Spleen (tissue), 13 donors: ENCODE measurements at places on chromosomes 1 and 21. TPM values are rescaled to one million over a fixed set of nuclear protein-coding genes. Genes with fewer than 3 reads are reported as not detected.
A peak's percentile ranks its signal among the peaks of the same experiment; 100 is the strongest.

Gene NID1
- total RNA-seq: 101 TPM

Gene TMCC2
- 18.6 TPM for total RNA-seq

Gene KIF21B
- 28.4 TPM for total RNA-seq

Gene NUP210L
- 0.09 TPM for total RNA-seq

Gene KCNJ15
- 16.7 TPM for total RNA-seq

Gene PYHIN1
- 29.5 TPM for total RNA-seq

DNA sequence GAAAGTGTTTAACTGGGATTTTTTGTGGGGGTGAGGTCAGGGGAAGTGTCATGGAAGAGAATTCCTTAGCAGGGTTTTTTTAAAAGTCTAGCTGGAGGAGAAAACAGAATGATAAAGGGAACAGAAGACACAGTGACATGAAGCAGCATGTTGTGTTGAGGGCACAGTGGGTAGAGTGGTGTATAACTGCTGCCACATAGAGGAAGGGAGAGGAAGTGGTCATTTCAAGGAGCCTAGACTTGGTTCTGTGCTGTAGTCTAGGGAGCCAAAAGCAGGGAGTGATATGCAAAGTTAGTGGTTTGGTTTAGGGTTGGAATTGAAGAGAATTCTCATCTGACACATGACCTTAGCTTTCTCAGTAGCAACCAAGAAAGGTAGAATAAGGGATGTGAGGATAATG is 10.2 kb downstream of the EEIG2 start:
- H3K4me1 ChIP-seq: peaks cover 26% of the 10 kb centered on the region
- no peak overlapping the region for H3K27ac ChIP-seq
- DNase-seq: no peak

DNA sequence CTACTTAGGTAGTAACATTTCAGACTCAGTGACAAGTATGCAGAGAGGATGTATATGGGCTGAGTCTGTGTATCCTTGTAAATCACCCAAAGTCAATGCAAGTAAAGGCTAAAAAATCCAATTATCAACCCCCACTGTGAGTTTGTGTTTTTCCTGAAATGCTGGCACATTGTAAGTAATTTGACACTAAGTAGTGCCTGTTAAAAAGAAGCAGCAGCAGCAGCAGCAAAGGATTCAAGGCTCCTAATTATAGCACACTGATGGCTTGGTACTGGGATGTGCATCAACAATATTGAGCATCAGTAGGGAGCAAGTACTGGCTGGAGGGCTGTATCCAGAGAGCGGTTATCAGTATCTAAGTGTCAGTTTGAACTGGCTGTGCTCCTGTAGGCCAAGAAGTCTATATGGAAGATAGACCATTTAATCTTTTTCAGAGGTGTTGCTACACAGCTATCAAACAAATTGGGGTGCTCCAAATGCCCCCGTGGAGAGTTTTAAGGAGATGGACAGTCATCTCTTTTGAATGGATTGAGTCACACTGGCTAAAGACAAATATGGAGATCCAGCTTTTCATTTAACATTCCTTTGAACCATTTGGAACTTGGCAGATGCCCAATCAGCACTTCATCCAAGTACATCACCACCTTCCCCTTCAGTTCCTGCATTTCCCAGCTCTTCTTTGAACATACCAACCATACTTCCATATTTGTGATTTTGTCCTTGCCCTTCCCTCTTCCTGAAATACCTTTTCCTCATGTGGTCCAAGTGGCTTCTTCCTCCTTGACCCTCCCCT is 241.2 kb upstream of the ST6GALNAC5 start:
- no peaks in the 10 kb centered on the region for H3K27me3 ChIP-seq
- H3K27ac ChIP-seq: no peak overlapping the region
- no peak for DNase-seq
- H3K4me1 ChIP-seq: no peaks in the 10 kb centered on the region
- H3K4me3 ChIP-seq: no peak overlapping the region

DNA sequence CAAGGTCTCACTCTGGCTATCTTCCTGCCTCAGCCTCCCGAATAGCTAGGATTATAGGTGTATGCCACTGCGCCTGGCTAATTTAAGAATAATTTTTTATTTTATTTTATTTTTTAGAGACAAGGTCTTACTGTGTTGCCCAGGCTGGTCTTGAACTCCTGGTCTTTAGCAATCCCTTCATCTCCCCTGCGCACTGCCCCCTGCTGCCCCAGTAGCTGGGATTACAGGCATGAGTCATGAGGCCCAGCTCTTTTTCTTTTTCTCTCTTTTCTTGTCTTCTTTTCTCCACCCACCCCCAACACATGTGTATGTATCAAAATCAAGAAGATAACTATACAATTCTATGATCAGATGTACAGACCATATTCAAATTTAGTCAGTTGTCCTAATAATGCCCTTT is 87.2 kb downstream of the PEX14 start:
- no peaks in the 10 kb centered on the region for H3K4me1 ChIP-seq
- no peak overlapping the region for H3K27ac ChIP-seq
- DNase-seq: no peak
- no peak overlapping the region for H3K4me3 ChIP-seq
- H3K27me3 ChIP-seq: no peaks in the 10 kb centered on the region

- H3K36me3 ChIP-seq: no peaks in the 10 kb centered on the region
- DNase-seq: no peak
- H3K27ac ChIP-seq: no peak overlapping the region
- no peaks in the 10 kb centered on the region for H3K27me3 ChIP-seq
These were observed 75.7 kb downstream of the BCAR3 start for GRCh38 chr1:93605812-93606512.

GRCh38 chr1:170533298-170533697 is 1.3 kb downstream of the GORAB start:
- peaks cover 25% of the 10 kb centered on the region for H3K4me1 ChIP-seq
- no peaks in the 10 kb centered on the region for H3K27me3 ChIP-seq
- no peak overlapping the region for H3K27ac ChIP-seq

GRCh38 chr21:41576013-41576615 is 68.2 kb upstream of the TMPRSS2 start:
- H3K36me3 ChIP-seq: no peaks in the 10 kb centered on the region
- no peak for DNase-seq
- no peaks in the 10 kb centered on the region for H3K4me1 ChIP-seq
- H3K4me3 ChIP-seq: no peak overlapping the region
- no peak overlapping the region for H3K27ac ChIP-seq

GRCh38 chr1:183100361-183100974 is 77.2 kb downstream of the LAMC1 start:
- H3K36me3 ChIP-seq: peaks cover 16% of the 10 kb centered on the region
- H3K27ac ChIP-seq: no peak overlapping the region
- H3K27me3 ChIP-seq: no peaks in the 10 kb centered on the region
- H3K4me1 ChIP-seq: peaks cover 13% of the 10 kb centered on the region

GRCh38 chr1:168252204-168252733 is 26.5 kb downstream of the SFT2D2 start:
- H3K27ac ChIP-seq: no peak overlapping the region
- no peak overlapping the region for H3K4me3 ChIP-seq
- no peak for DNase-seq
- H3K4me1 ChIP-seq: peaks cover 5% of the 10 kb centered on the region

DNA sequence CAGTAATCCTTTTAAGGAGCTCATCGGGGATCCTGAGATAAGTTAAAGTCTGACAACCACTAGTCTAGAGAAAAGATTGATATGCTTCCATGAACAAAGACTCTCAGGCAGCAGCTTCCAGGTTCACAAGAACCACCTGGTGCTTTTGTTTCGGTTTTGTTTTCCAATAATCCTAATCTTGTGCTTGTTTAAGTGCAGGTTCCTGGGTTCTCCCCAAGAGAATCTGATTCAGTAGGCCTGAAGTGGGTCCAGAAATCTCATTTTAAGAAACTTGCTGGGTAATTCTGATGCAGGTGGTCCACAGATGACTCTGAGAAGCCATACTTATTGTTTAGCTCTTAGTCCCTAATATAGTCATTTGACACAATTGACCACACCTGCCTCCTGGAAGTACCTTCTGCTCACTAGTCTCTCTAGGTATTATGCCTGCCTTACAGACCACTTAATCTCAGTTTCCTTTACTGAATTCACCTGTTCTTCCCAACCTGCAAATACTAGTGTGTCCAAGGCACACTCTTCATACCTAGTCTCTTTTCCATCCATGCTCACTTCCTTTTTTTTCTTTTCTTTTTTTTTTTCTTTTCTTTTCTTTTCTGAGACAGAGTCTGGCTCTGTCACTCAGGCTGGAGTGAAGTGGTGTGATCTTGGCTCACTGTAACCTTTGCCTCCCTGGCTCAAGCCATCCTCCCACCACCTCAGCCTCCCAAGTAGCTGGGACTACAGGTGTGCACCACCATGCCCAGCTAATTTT is 20.5 kb upstream of the FRRS1 start:
- H3K4me1 ChIP-seq: peaks cover 33% of the 10 kb centered on the region
- no peak overlapping the region for H3K27ac ChIP-seq
- H3K4me3 ChIP-seq: no peak overlapping the region
- H3K36me3 ChIP-seq: no peaks in the 10 kb centered on the region
- H3K27me3 ChIP-seq: no peaks in the 10 kb centered on the region

- H3K4me3 ChIP-seq: no peak overlapping the region
- H3K4me1 ChIP-seq: no peaks in the 10 kb centered on the region
- no peak for DNase-seq
- no peaks in the 10 kb centered on the region for H3K27me3 ChIP-seq
- H3K36me3 ChIP-seq: no peaks in the 10 kb centered on the region
- no peak overlapping the region for H3K27ac ChIP-seq
These were observed 120.2 kb downstream of the CAPN8 start for GRCh38 chr1:223545343-223545742.

DNA sequence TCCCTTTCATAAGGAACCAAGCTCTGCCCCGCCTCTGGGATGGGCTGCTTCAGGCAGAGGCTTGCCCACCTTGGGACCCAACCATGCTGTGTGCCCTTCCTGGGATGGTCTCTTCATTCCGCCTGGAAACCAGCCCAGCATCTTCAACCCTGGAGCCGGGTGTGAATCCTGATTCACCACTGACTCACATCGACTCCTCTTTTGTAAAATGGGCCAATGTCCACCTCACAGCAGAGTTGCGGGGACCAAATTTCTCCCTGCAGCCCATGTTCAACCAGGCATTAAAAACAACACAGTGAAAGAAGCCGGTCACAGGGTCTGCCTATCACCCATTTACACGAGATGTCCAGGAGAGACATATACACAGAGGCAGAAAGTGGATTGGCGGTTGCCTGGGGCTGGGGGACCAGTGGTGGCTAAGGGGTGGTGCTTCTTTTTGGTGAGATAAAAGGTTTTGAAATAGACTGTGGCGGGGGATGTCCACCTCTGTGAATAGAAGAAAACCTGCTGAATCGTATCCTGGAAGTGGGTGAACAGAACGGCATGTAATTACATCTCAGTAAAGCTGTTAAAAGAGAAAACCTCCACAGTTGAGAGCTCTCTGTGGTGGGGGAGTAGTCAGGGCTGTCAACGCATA is 6.9 kb upstream of the GPR153 start:
- no peaks in the 10 kb centered on the region for H3K27me3 ChIP-seq
- no peak for DNase-seq
- H3K36me3 ChIP-seq: no peaks in the 10 kb centered on the region
- no peak overlapping the region for H3K4me3 ChIP-seq

- peak; percentile 73 for DNase-seq
- no peak overlapping the region for H3K27ac ChIP-seq
- H3K27me3 ChIP-seq: no peaks in the 10 kb centered on the region
- H3K36me3 ChIP-seq: no peaks in the 10 kb centered on the region
- H3K4me1 ChIP-seq: peaks cover 13% of the 10 kb centered on the region
These were observed 10.1 kb upstream of the C1orf174 start for GRCh38 chr1:3910049-3910731.

DNA sequence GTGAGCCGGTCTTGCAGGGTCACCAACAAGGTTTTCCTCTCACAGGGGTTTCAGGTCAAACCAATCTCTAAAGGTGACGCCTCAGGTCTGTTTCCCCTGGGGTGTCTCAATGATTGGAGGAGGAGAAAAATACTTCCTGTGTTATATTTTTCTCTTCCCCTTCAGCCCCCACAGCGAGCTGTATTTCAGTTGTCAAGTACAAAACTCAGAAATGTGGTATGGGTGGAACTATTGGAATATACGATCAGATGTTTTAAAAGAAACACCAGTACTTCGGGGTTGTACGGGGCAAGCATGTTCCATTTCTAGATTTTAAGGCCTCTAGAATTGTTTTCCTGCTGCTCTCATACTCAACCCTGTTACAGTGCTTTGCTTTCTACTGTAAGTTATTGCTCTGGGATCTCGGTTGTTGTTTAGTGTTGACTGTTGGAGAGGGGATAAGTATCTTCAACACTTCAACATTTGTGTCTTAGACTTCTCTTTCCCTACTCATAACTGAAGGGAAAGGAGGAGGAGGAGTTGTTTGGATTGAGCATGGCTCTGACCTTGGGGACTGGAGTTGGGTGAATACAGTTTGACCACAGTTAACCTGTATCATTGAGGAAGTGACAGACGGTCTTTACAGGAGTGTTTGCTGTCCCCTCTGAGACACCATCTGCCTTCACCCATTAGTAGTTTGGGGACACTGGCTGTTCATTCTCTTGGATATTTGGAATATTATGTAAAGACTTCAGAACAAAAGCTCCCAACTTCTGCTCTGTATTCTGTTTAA is 2.0 kb downstream of the MAPKAPK2 start:
- peaks cover 81% of the 10 kb centered on the region for H3K4me1 ChIP-seq
- H3K36me3 ChIP-seq: peaks cover 4% of the 10 kb centered on the region
- DNase-seq: no peak
- peak overlapping the region; percentile 69 for H3K4me3 ChIP-seq
- H3K27ac ChIP-seq: peak overlapping the region; percentile 99

- DNase-seq: no peak
- H3K27me3 ChIP-seq: no peaks in the 10 kb centered on the region
- no peaks in the 10 kb centered on the region for H3K36me3 ChIP-seq
- no peak overlapping the region for H3K27ac ChIP-seq
These were observed 84.3 kb downstream of the LTN1 start for GRCh38 chr21:28908351-28908750.

DNA sequence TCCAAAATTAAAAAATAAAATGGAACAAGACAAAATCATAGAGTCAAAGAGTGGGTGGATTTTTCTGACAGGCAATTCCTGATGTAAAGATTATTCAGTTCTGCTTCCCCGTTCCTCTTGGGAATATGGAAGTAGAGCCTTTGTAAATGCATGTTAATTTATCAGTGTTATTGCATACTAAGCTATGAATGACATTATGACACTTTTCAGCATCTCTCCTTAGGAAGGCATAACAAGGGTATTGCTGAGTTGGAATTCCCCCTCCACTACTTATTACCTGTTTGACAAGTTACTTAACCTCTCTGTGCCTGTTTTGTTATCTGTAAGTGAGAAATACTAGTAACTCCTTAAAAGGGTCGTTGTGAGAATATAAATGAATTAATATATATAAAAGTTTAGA is 640.4 kb downstream of the LMO4 start:
- no peak for DNase-seq
- H3K27ac ChIP-seq: no peak overlapping the region
- H3K4me1 ChIP-seq: no peaks in the 10 kb centered on the region
- H3K4me3 ChIP-seq: no peak overlapping the region
- no peaks in the 10 kb centered on the region for H3K36me3 ChIP-seq

DNA sequence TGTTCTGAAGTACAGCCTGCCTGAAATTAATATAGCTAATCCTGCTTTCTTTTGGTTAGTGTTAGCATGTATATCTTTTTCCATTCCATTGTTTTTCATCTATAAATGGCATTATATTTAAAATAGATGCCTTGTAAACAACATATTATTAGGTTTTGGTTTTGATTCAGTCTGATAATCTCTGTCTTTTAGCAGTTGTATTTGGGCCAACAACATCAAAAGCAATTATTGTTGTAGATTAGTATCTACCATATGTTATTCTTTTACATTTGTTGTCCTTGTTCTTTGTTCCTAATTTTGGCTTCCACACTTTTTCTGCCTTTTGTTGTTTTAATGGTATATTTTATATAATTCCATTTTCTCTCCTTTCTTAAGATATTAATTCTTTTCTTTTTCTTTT is 678.2 kb upstream of the PRMT6 start:
- no peak overlapping the region for H3K4me3 ChIP-seq
- DNase-seq: no peak
- H3K27ac ChIP-seq: no peak overlapping the region
- no peaks in the 10 kb centered on the region for H3K27me3 ChIP-seq
- no peaks in the 10 kb centered on the region for H3K4me1 ChIP-seq
